Erythroblast (primary cell): ENCODE measurements at places on chromosomes 7 and 10.
A peak's percentile ranks its signal among the peaks of the same experiment; 100 is the strongest.

GRCh38 chr7:13687500-13687899 is 302.0 kb downstream of the ETV1 start:
- DNase-seq = no peak

- peak; percentile 53 for DNase-seq
Measured at GRCh38 chr10:84715911-84716310, 387.5 kb downstream of the CCSER2 start.

- no peak for DNase-seq
Measured at GRCh38 chr7:128406314-128407232, 3.2 kb downstream of the IMPDH1 start.

DNA sequence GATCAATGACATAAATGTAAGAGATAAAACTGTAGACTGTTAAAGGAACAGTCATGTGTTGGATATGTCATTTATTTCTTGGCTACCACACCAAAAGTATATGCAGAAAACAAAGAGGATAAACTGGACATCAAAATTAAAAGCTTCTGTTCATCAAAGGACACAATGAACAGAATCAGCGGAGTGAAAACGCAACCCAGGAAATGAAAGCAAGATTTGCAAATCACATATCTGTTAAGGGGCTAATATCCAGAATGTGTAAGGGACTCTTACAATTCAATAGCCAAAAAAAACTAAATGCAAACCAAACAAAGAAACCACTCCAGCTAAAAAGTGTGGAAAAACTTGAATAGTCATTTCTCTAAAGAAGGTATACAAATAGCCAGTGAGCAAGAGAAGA is 164.3 kb downstream of the ZMYND11 start:
- DNase-seq = no peak

GRCh38 chr7:138749960-138750359 is 47.8 kb upstream of the TMEM213 start:
- no peak for DNase-seq

GRCh38 chr7:69710768-69711438 is 112.6 kb downstream of the AUTS2 start:
- no peak for DNase-seq

DNA sequence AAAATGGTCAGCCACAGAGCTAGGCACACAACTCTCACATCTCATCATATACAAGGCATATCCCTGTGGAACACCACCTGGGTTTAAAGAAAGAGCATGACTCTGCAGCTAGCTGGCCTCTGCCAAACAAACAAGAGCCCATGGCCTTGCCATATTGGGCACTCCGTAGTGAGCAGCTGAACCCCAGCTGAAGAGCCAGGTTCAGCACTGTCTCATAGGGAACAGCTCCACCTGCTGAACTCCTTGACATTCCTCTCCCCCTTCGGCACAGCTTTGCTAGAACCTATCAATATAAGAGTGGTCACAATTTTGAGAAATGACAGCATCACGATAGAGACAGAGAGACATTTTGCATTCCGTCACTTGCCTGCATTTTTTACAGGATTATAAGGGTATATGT is 20.0 kb downstream of the SORCS1 start:
- DNase-seq = no peak

- DNase-seq = no peak
Measured at GRCh38 chr7:107046491-107047259, 2.2 kb downstream of the PRKAR2B start.

- DNase-seq = no peak
Measured at GRCh38 chr10:62244088-62244487, 24.6 kb downstream of the RTKN2 start.

DNA sequence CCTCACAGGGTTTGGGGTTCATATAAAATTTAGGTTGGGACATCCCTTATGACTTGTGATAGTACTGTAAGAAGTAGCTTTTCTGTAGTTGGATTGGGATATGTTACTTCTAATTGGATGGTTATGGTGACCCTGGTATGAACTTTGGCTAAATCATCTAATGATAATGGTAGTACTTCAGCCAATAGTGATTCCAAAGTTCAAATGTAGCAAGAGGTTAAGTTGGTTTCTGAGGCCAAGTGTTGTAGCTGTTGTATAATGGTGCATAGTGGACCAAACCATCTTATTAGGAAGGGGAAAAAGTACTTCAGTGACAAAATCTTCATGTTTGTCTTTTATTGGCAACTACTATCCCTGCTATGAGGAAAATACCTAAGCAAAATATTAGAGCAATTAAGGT is 542.1 kb upstream of the IGFBP3 start:
- no peak for DNase-seq
